Ovary (tissue), 10 donors: ENCODE measurements at places on chromosomes 3 and 15.

GRCh38 chr3:163560459-163560858 lies 1517.8 kb downstream of the SI start:
- no peak for DNase-seq

DNA sequence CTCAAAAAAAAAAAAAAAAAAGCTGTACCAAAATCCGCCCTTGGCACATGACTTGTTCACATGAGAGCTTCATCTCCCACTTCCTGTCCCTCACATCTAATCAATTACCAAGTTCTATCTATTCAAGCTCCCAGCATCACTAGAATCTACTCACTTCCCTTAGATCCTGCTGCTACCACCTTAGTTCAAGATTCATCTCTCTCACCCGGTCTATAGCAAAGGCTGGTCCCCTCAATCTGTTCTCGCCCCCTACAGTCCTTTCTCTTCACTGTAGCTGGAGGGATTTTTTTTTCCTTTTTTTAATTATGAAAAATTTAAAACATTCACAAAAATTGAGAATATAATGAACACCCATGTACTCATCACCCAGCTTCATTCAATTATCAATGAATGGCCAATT lies 16.7 kb upstream of the GPR160 start:
- no peak for DNase-seq

GRCh38 chr3:46693038-46693891 lies at the start of gene ALS2CL:
Gene ALS2CL (minus strand): TSS chr3:46693679. CDS start chr3:46689440, 4,239 bp downstream.
- peak; percentile 68 for DNase-seq

DNA sequence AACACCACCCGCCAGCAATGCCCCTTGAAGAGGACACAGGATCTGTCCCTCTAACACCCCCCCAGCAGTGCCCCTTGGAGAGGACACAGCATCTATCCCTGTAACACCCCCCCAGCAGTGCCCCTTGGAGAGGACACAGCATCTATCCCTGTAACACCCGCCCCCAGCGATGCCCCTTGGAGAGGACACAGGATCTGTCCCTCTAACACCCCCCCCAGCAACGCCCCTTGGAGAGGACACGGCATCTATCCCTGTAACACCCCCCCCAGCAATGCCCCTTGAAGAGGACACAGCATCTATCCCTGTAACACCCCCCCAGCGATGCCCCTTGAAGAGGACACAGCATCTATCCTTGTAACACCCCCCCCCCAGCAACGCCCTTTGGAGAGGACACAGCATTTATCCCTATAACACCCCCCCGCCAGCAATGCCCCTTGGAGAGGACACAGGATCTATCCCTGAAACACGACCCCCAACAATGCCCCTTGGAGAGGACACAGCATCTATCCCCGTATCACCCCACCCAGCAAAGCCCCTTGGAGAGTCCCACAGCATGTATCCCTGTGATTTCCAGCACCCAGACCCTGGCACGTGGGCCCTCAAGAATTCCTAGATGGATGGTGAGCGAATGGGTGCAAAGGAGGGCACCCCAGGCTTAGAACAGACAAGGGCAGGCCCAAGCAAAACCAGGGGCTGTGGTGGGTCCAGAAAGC lies 26.9 kb downstream of the TNK2 start:
- DNase-seq = no peak

GRCh38 chr3:27596334-27596841 lies 112.2 kb upstream of the SLC4A7 start:
- DNase-seq = no peak

DNA sequence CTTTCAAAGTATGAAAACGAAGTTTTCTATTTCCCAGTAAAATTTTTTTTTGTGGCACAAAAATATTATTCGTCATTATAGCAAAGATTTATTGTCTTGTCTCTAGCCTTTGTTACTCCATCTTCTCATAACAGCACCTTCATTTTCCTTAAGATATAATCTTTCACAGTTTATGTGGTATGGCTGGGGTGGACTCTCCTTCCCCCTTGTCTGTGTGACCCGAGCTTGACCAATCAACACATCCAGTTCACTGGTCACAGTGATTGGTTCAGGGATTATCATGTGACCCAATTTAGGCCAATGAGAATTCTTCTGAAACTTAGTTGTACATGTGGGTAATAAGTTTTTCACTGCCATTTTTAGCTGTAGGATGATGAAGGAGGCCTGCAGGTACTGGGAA lies 71.2 kb upstream of the DCBLD2 start:
- no peak for DNase-seq
